IMR-90 (cell line): ENCODE measurements at places on chromosomes 3 and 15. TPM values are rescaled to one million over a fixed set of nuclear protein-coding genes. Genes with fewer than 3 reads are reported as not detected.

GRCh38 chr15:77350792-77351191 lies 69.1 kb downstream of the PEAK1 start:
- no peak for DNase-seq
- peaks cover 4% of the 10 kb centered on the region for H3K4me1 ChIP-seq
- H3K27ac ChIP-seq, result no peak overlapping the region
- H3K36me3 ChIP-seq, result peaks cover 6% of the 10 kb centered on the region

DNA sequence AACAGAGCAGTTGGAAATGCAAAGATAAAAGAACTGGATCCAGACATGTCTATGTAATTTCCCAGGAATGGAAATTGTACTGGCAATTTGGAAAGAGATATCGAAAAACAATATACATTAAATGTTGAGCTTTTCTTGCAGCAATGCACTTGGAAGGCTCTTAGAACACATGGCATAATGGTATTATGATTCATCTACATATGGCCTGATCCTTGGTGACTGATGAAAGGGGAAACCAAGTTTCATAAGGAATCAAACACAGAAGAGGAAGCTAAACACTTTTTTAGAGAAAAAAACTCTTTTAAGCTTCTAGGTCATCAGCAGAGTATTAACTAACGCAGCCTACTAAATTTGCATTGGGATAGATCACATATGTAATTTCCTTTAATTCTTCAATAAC lies 12.4 kb upstream of the GREM1 start:
- peaks cover 31% of the 10 kb centered on the region for H3K4me1 ChIP-seq
- H3K36me3 ChIP-seq, result no peaks in the 10 kb centered on the region
- no peak overlapping the region for H3K27ac ChIP-seq
- DNase-seq, result peak; percentile 76
- H3K4me3 ChIP-seq, result no peak overlapping the region

GRCh38 chr15:26081758-26082220 lies 218.7 kb upstream of the ATP10A start:
- H3K36me3 ChIP-seq, result no peaks in the 10 kb centered on the region
- no peaks in the 10 kb centered on the region for H3K27me3 ChIP-seq
- H3K27ac ChIP-seq, result no peak overlapping the region
- DNase-seq, result no peak
- peaks cover 4% of the 10 kb centered on the region for H3K4me1 ChIP-seq

Gene C3orf33
- total RNA-seq, result 0.72 and 1.1 TPM in 2 replicates

Gene LYSMD2
- total RNA-seq, result 5.9 and 7.2 TPM in 2 replicates
